ENCODE measurements at places on chromosomes 2 and 18.

DNA sequence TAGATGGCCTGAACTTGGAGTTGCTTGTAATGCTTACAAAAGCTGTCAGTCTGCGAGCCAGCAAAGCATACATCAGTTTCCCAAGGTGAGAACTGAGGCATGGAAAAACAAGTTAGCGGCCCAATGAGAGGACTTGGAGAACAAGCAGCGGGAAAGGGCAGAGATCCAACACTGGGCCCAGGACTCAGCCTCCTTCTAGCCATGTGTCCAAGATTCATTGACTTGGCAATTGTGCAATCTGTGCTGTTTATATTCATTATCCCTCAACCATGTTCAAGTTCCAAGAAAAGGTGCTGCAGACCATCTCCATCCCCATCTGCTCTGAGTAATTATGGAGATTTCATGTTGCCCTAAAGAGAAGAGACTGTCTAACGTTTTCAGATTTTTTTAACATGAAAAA is 187.4 kb downstream of the ALK start:
- DNase-seq: no peak

- no peak for DNase-seq
Measured at GRCh38 chr2:233481368-233482142, 85.0 kb downstream of the USP40 start.

- DNase-seq: no peak
Measured at GRCh38 chr2:144570566-144570965, 50.6 kb upstream of the ZEB2 start.

DNA sequence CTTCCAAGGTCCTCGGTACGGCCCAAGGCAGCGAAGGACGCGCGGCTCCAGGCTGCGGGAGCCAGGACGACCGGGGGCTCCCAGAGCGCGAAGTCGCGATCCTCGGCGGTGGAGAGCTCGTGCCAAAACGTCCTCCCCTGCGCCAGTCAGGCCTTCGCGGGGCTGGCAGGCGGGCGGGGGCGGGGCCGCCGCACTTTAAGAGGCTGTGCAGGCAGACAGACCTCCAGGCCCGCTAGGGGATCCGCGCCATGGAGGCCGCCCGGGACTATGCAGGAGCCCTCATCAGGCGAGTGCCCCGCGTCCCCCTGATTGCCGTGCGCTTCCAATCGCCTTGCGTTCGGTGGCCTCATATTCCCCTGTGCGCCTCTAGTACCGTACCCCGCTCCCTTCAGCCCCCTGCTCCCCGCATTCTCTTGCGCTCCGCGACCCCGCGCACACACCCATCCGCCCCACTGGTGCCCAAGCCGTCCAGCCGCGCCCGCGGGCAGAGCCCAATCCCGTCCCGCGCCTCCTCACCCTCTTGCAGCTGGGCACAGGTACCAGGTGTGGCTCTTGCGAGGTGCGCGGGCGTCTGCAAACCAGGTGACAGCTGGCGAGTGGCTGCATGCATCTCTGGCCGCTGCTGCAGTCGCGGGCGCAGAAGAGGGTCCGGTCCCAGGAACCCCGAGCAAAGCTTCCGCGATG is at the start of gene CIDEA:
Gene CIDEA (plus strand): TSS at position 226 of the 684 bp plus-strand sequence. CDS start 23 bp downstream, at position 249.
- no peak for DNase-seq

GRCh38 chr2:218152777-218153176 is 14.0 kb downstream of the CXCR1 start:
- DNase-seq: no peak

DNA sequence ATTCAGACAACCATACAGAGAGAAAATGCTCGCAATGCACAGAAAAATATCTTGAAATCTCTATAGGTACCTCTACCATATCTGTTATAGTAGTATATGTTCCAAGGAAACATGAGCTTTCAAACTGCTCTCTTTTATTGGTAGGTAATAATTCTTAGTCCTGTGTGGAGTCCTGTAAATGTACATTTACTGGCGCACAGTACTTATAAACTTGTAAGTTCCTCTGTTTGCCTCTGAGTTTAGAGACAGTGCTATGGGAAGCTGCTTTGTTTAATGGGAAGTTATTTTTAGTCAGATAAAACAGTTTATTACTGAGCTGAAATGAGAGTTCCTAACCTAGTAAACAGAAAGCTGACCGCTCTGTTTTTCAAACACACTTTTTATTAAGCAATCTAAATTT is 52.7 kb downstream of the CCDC93 start:
- DNase-seq: no peak

DNA sequence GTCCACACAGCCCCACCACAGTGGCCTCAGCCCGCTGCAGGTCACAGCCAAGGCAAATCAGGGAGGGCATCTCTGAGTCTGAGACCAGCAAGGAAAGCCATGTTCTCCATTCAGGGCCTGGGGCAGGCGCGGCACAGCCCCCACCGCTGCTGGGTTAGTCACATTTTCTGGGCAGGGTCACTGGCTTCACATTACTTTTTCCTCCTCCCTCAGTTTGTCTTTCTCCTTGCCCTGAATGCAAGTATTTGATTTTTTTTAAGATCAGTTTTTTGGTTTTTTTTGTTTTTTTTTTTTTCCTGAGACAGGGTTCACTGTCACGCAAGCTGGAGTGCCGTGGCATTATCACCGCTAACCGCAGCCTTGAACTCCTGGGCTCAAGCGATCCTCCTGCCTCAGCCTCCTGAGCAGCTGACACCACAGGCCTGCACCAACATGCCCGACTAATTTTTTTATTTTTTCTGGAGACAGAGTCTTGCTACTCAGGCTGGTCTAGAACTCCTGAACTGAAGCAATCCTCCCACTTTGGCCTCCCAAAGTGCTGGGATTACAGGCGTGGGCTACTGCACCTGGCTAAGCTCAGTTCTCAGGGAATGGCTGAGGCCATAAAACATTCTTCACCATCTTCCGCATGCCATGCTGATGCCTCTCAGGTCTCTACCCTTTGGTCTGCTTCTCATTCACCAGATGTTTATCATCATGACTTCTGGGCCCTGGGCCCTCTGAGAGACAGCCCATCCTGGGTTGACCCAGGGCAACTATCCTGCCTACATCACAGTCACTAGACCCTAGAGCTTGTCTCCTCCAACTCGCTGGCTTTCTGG is 628 bp upstream of the CAPG start:
- no peak for DNase-seq

DNA sequence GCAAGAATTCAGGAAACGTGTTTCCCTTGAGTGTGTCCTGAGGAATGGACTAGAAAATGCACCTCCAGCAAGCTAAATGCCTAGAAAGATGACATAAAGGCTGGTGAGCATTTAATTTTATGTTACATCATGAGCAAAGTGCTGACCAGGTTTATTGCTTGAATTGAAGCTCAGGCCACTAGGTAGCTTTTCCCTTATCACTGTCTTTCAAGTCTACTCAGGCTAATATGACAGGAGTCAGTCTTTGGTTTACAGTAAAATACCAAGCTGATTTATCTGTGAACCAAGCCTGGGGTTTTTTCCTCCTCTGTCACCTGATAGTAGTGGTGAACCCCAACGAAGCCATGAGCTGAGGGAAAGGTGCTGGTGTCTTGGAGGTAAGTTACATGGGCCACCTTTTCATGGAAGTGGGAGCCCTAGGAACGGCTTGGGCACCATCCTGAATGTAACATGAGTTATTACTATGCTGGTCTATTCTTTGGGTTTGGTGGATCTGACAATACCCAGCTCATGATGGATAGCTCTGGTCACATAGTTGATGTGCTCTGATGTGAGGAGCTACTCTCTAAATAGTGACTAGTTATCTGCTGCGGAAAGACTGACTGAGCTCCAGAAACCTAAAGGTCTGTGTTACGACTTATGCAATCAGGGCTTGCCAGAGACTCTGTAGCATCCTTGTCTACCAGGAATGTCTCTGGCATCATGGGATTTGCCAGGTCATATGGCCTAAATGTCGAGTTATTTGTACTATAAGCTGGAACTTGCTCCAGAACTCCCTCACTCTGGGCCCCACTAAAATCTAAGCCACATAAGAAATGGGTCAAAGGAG is 39.8 kb downstream of the NUP35 start:
- no peak for DNase-seq

- no peak for DNase-seq
Measured at GRCh38 chr18:2635586-2635985, 19.9 kb upstream of the SMCHD1 start.

DNA sequence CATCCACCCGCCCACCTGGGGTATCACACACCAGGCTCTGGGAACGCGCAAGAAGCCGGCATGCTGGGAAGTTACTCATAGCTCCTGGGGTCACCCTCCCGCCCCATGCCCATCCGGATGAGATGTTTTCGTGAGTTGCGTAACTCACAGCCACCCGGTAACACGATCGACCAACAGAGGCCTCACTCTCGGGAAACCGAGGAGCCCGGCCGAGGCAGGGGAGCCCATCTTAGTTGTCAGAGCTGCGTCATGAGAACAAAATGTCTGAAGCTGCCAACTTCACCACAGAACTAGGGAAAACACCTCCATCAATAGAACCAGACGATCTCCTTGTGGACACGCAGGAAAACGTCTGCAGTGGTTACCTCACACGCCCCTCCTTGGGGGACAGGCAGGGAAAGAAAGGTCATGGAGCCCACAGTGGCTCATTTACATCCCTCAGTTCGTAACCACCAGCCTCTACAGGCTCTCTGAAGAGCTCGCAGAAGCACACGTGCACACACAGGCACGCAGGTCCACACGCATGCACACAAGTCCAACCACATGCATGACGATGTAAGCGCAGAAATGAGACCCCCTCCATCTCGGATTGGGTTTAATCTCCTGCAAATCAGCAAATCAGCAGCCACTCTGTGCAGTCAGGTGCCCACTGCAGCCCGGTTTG is 26.2 kb downstream of the ADI1 start:
- DNase-seq: no peak
